ENCODE measurements at places on chromosomes 3 and 15. TPM values are rescaled to one million over a fixed set of nuclear protein-coding genes. Genes with fewer than 3 reads are reported as not detected.

The ERC2 gene
- total RNA-seq: 3.8 TPM

DNA sequence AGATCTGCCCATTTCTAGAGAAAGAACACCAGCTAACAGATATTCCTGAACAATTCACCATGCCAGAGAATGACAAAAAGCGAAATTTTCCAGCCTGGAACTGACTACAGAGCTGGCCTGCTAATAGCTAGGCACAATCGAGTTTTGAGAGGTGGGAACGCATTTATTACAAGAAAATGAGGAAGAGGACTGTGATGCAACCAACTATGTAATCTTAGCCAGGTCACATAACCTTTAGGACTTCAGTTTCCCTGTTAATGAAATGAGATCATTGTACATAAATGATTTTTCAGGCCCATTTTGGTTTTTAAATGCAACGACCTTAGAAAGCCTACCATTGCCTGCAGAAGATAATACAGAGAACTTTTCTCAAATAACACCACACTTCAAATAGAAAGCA, 72.1 kb upstream of the SETMAR start:
- no peak for DNase-seq

DNA sequence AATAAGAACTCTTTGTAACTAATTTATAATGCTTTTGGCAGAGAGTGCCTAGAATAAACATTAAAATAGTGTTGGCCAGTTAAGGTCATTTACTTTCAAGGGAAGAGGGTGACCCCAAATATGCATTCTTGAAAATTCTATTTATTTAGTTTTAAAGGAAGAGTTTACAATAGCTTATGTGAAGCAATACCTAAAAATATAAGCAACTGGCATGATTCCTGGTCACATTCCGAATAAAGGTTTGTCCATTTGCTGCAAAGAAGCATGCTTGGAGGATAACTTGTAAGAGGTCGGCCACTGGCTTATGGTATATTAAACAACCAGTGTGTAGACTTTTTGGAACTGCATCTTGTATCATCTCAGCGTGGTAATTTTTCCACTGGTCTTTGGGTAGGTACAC, 10.2 kb downstream of the MITF start:
- no peak for DNase-seq

GRCh38 chr15:64931381-64931780, 19.7 kb downstream of the ANKDD1A start:
- no peak for DNase-seq

DNA sequence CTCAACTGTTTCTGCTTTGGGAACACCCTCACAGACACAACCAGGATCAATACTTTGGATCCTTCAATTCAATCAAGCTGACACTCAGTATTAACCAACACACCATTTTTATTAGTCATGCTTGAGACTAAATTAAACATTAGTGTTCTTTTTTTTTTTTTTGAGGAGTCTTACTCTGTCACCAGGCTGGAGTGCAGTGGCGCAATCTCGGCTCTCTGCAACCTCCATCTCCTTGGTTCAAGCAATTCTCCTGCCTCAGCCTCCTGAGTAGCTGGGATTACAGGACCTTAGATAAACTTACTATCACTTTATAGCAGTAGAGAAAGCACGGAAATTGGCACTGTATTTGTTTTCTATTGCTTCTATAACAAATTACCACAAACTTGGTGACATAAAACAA, 2.0 kb upstream of the RAB11A start:
- no peak for DNase-seq

- no peak for DNase-seq
Observed at GRCh38 chr3:150296123-150296735, 111.9 kb upstream of the TSC22D2 start.

DNA sequence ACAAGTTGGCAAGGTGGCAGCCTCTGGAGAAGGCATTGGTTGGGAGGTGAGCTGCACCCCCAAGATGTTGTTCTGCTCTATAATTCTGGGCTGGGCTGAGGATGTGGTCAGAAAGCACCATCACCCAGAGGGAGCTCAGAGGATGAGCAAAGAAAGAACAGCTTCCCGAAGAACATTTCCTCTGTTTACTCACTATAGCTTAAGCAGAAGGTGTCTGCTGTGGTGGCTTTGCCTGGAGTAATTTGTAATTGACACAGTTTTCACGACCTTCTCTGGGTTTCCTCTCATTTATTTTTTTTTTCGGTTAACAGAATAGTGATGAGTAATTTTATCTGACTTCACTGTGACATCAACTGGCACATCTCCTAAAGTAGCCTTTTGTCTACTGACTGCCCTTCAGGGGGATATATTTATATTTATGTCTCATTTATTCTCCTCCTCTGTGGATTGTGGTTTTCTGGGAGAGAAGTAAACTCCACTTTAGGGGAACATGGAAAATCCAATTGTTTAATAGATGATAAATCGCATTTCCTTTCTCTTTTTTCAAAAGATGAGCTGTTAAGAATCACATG, 49.5 kb upstream of the ABHD17C start:
- no peak for DNase-seq

DNA sequence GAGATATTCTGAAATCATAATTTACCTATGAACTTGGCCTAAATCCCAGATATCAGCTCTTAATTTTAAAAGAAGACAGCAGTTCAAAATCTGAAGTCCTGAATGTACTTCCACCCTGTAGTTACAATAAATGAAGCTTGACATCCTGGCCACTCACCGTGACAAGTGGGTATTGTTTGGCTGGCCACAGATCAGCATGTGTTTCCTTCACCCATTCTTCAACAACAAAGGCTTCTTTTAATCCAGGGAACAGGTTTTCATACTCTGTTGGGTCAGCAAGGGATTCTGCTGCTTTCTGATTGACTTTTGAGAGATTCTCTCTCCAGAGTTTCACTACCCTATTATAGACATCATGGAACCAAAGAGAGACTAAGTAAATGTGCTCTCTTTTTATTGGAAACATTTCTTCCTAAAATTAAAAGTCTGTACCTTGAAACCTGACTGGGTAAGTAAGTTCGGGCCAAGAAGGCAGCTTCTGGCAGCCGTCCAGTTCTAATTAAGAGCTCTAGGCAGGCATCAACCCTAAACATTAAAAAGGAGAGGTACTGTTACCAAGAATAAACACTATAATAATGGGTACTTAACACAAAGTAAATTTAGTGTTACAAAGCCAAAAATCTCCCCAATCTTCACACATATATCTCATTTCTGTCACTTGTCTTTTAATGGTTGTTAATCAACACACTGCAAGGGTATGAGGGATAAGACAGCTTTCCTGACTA, 15.2 kb downstream of the MRPS22 start:
- DNase-seq: peak; percentile 11

The ST3GAL6 gene
- total RNA-seq: not detected

GRCh38 chr15:84082739-84083138, 152.8 kb upstream of the GOLGA6L4 start:
- no peak for DNase-seq

GRCh38 chr3:73674280-73674679, 49.5 kb upstream of the PDZRN3 start:
- DNase-seq: no peak

- no peak for DNase-seq
Observed at GRCh38 chr3:88059380-88060170, 520 bp downstream of the ZNF654 start.

DNA sequence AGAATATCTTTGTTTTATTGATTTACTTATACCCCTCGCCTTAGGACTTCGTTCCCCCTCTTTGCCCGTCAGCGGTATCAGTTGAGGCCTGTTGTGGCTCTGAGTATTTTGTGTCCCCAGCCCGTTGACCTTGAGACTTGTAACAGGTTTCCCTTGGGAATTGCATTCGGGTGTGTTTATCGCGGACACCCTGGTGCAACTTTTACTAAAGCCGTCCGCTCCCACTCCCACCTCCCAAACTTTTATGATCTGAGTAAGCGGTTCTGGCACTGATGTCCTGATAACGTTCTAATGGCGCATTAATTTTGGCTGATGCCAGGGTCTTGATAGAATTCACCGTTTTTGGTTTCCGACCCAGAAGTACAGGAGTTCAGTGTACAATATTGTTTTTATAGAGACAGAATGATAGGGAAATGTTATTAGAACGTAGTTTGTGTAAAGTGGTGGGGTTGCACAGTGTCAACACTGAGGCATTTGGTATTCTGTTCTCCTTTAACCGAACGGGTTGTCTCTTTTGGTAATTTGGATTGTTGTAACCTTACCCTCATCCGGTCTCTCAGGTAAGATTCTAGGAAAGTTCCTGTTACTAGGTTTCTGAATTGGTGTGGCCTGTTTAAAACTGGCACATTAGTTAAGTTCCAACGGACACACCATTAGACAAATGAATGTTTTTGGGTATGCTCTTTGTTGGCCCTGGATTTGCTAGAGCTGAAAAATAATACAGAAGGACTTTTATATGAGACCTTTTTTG, 47.8 kb downstream of the OIP5 start:
- peak; percentile 36 for DNase-seq

- no peak for DNase-seq
Observed at GRCh38 chr3:171387062-171387461, 73.1 kb downstream of the TNIK start.

The CSPG5 gene
- total RNA-seq: 8.5 TPM

GRCh38 chr3:134366928-134367811, 7.1 kb downstream of the AMOTL2 start:
- DNase-seq: no peak

The CILP gene
- total RNA-seq: not detected

The MYEF2 gene
- 11.3 TPM for total RNA-seq
